ENCODE measurements at places on chromosomes 13 and 19.

GRCh38 chr13:45104261-45104660, 16.0 kb upstream of the GTF2F2 start:
- no peak for DNase-seq

- no peak for DNase-seq
Observed at GRCh38 chr19:54148158-54148557, 10.6 kb downstream of the CNOT3 start.

DNA sequence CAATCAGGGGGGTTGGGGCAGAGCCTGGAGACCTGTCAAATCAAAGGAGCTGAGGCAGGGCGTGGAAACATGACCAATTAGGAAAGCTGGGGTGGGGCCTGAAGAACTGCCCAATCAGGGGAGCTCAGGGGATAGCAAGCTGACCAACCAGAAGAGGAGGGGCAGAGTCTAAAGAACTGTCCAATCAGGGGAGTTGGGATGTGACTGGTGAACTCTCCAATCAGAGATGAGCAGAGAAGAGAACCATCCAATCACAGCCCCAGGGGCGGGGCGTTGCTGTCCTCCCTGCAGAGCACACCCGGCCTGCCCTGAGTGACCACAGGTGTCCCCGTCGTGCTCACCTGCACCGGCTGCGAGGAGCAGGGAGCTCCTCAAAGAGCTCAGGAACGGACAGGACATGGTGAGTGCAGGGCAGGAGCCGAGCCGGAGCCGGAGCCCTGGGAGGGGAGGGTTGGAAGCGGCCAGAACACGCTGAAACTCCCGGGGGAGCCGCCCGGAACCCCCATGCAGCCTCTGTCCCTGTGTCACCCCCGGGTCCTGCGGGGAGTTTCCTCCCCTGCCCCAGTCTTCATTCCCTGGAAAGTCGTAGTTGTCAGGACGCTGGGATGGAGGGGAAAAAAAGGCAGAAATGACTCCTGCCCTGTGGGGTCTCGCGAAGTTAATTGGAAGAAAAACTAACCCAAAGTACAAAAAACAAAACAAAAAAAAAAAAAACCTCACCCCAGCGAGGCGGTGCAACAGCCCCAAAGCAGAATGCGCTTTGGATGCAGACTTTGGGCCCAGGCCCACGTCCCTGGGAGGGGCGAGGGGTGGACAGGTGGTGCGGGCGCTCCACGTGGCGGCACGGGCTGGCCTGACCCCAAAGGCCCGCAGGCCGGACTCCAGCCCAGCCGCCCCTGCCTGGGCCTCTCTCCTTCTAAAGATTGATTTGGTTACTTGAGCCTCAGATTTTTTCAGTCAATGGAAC, at the start of gene ZNF556:
Gene ZNF556 (plus strand): TSS at position 311 of the 967 bp plus-strand sequence. CDS start 87 bp downstream, at position 398.
- DNase-seq: no peak

- no peak for DNase-seq
Observed at GRCh38 chr19:29798774-29799497, 12.9 kb upstream of the CCNE1 start.

DNA sequence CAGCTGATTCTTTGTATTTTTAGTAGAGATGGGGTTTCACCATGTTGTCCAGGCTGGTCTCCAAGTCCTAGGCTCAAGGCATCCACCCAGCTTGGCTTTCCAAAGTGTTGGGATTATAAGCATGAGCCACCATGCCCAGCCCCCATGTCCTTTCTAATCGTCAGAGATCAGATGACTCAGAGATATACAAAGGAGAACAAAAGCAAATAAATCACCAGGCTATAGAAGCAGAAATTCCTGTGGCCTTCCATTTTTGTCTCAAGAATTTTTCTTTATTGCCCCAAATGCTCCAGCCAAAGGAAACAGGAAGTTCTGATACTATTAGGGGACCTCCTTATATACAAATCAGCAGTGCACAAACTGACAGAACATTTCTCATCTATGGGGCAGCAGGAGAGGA, 207.8 kb downstream of the RFC3 start:
- no peak for DNase-seq

DNA sequence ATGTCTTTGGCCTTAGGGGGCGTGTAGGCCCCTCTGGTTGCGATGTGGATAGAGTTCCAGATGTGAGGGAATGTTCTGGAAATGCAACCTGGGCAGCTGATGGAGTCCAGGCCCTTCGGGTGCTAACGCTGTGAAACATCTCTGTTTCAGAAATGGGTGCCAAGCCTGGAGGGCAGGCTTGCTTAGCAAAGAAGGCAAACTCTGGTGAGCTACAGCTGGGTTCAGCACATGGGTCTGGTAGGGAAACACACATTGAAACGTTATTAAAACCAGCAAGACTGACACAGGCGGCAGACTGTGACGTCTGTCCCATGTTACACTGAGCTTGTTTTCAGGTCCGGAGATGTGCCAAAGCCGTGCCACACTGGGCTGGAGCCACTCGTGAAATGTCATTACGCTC, 8.6 kb upstream of the CDC16 start:
- no peak for DNase-seq

DNA sequence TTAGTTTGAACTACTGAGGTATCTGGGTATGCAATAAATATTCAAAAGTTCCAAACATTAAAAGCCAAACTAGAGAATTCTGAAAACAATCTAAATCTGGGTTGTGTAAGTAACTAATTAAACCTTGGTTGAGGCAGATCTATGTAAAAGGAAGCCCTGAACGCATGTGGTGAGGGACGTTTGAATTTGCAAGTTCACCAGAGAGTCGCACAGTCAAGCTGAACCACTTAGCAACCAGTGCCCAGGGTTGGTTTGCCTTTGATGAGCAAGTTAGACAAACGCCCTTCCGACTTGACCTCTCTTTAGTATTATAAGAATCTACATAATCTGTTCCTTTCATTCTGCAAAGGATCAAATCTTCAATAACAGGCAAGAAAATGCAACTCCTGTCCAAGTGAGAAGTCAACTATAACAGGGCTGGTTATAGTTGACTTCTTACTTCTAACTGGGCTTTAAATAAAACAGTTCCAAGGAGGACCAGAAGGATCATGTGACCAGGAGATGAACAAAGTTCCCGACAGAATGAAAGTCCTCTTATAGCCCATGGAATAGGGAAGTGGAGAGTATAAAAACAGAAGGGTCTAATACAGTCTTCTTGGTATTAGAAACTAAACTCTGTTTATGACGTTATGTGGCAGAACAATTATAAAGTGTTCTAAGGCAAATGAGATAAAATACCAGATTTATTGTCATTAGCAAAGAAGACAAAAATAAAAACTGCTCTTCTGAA, 40.6 kb downstream of the PHF11 start:
- no peak for DNase-seq

- no peak for DNase-seq
Observed at GRCh38 chr19:38162094-38162493, 61.9 kb downstream of the DPF1 start.

- DNase-seq: no peak
Observed at GRCh38 chr19:1042689-1043511, 3.0 kb downstream of the ABCA7 start.

DNA sequence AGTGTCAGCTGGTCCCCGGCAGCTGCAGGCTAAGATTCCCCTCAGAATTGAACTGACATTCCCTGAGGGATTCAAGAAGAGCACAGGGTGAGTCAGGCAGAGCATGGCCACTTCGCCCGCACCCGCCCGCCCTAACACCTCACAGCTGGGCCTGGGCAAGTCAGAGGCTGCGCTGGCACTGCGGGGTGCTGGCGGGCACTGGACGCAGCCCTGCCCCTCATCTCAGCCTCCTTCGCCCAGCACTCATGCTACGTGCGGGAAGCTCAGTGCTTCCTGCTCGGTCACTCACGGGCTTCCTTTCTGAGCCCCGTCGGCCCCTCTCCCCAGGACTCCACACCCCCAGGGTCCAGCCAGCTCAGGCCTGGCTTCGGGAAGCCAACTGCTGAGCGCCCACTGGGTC, 56.9 kb downstream of the MLLT1 start:
- DNase-seq: no peak

DNA sequence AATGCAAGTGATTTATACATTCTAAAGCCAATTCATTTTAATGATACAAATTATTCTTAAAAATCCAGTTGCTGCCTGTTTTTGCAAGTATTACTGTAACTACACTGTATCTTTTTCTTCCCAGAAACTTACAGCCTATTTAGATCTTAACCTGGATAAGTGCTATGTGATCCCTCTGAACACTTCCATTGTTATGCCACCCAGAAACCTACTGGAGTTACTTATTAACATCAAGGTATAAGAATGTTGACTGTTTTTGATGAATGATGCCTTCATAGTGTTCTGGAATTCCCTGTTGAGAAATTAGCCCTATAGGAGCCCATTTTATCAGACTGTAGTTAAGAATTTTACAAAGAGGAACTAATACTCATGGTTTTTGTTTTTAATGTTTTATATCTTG, 25.0 kb downstream of the ITM2B start:
- no peak for DNase-seq

DNA sequence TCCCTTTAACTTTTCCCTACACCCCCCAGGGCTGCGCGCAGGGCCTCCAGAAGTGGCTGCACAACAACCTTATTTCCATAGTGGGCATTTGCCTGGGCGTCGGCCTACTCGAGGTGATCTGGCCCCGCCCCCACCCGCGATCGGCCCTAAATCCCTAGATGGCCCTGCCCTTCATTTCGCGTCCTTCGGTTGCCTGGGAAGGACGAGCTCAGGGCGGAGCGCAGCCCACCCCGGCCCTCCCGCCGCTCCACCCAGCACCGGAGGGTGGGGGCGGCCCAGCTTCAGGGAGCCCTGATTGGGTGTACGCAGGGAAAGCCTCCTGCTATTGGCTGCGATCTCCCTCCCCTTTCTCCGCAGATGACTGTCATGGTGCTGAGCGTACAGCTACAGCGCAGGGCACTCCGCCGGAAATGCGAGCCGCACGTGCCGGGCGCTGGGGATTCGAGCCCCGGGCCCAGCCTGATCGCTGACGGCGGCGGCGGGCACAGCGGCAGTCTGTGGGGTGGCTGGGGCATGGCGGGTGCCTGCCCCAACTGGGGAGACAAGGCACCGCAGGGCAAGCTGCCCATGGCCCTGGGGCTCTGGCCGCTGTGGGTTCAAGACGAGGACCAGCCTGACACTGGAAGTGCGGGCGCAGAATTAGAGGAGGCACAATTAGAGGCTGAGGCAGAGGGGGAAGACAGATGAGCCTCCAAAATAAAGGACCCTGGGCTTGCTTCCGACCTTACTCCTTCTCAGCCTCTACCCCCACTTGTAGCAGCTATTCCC, 4.3 kb downstream of the CD37 start:
- no peak for DNase-seq

GRCh38 chr13:31200637-31200971, 829 bp downstream of the B3GLCT start:
- peak; percentile 20 for DNase-seq

DNA sequence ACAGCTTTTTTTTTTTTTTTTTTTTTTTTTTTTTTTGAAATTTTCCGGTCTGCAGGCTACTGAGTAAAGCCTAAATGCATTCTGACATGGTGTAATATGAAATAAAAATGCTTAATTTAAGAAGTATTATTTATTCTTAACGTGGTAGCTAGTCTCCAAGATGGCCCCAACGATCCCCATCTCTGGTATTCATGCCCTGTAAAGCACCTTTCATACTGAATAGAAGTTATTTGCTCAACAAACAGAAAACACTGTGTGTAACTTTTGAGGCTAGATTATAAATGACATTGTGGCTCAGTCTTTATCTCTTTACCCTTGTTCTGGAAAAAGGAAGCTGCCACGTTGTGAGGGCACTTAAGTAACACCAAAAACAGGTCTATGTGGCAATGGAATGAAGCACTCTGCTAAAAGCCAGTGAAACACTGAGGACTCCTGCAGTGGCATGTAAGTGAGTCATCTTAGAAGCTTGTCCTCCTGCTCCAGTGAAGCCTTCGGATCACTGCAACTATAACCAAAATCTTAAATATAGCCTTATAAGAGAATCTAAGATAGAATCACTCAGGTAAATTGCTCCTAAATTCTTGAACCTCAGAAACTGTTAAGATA, 128.7 kb downstream of the UGGT2 start:
- DNase-seq: no peak

- DNase-seq: no peak
Observed at GRCh38 chr13:27338816-27339215, 68.2 kb downstream of the RASL11A start.
